ENCODE measurements at places on chromosomes 1 and 21. TPM values are rescaled to one million over a fixed set of nuclear protein-coding genes. Genes with fewer than 3 reads are reported as not detected.

Gene DMRTA2
- total RNA-seq: not detected

DNA sequence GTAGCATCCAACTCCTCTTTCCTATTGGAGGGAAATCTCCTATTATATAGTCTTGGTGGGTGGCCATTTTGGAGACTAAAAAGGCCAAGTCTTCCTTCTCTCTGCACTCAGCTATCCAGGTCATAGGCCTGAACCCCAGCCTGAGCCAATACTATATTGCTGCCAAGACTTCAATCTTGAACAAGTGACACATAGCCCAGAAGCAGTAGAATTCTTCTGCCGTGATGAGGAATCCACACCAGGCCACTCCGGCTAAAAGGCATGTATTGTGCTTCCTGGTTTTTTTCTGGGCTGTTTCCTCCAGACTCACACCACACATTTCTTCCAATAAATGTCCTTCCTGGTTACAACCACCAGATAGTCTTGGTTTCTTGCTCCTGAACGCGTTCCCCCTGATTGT is 43.0 kb downstream of the ATF3 start:
- DNase-seq: no peak

DNA sequence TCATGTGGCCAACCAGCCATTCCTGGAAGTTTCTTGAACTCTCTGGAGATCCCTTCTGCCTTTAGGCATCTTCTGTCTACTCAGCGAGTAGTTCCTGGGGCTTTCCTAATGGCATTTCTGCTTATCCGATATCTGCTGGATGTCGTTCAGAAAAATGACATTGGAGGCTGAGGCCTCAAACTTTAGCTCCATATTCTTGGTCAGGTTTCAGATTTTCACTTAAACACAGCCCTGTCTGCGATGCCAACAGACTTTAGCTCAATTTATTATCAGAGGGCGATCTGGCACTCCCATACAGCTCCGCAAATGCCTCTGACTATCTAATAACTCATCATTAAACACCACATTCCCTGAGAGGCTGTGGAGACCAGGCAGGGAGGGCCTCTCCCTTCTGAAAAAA is 46.3 kb upstream of the ETS2 start:
- DNase-seq: no peak

GRCh38 chr1:234665975-234666605 is 56.1 kb upstream of the IRF2BP2 start:
- no peak for DNase-seq

Gene KCNK2
- 12.5 TPM for total RNA-seq

Gene HTR6
- not detected for total RNA-seq

DNA sequence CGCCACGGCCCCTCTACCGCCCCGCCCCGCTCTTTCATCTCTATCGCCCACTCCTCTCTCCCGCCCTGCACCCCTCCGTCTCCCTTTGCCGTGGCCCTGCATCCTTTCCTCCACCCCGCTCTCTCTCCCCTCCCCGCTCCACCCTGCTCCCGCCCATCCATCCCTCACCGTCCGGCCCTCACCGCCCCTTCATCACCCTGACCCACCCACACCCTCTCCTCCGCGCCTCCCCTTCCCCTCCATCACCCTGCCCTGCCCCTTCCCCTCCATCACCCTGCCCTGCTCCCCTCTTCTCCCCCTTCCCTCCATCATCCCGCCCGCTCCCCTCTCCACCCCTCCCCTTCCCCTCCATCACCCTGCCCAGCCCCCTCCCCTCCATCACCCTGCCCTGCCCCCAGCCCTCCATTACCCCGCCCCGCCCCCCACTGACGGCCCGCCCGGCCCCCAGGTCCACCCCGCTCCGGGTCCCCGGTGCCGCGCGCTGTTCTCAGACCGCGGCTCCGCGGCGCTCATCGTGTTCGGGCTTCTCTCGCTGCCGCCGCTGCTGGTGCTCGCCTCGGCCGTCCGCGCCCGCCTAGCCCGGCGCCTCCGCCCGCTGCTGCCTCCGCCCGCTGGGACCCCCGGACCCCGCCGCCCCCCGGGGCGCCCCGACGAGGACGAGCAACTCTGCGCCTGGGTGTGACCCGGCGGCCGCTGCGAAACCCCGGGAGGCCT is 6.2 kb upstream of the ANKRD65 start:
- no peak for DNase-seq

DNA sequence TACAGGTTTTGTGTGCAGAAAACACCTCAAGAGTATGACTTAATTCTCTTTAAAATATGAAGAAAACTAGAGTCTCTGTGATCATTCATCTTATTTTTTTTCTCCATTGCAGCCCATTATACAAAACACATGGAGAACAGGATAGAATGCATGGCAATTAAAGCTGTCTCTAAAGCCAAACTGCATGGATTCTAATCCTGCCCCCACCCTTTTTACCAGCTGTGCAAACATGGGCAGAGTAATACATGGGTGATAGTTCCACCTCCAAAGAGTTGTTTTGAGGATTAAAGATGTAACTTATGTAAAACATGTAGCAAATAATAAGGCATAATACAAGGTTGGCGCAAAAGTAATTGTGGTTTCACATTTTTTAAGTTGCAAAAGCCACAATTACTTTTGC is 114.4 kb downstream of the CLEC20A start:
- no peak for DNase-seq

- no peak for DNase-seq
Observed at GRCh38 chr1:229822026-229822425, 196.0 kb downstream of the URB2 start.

GRCh38 chr21:32426592-32427051 is 14.1 kb downstream of the EVA1C start:
- no peak for DNase-seq

Gene SPRR2F
- total RNA-seq: not detected

- DNase-seq: no peak
Observed at GRCh38 chr1:85259912-85260274, 431 bp upstream of the C1orf52 start.

GRCh38 chr1:16129921-16130543 is 25.8 kb downstream of the EPHA2 start:
- DNase-seq: no peak

Gene USH2A
- total RNA-seq: under 0.01 TPM

Gene S100A16
- 45.5 TPM for total RNA-seq

GRCh38 chr21:33546086-33546485 is 3.2 kb downstream of the SON start:
- DNase-seq: no peak

GRCh38 chr1:100077531-100077930 is 55.2 kb downstream of the SASS6 start:
- DNase-seq: no peak

- DNase-seq: no peak
Observed at GRCh38 chr1:164801246-164801731, 242.3 kb downstream of the PBX1 start.

Gene JAM2
- total RNA-seq: 32.4 TPM

- DNase-seq: no peak
Observed at GRCh38 chr1:67072749-67073148, 18.8 kb upstream of the SLC35D1 start.

DNA sequence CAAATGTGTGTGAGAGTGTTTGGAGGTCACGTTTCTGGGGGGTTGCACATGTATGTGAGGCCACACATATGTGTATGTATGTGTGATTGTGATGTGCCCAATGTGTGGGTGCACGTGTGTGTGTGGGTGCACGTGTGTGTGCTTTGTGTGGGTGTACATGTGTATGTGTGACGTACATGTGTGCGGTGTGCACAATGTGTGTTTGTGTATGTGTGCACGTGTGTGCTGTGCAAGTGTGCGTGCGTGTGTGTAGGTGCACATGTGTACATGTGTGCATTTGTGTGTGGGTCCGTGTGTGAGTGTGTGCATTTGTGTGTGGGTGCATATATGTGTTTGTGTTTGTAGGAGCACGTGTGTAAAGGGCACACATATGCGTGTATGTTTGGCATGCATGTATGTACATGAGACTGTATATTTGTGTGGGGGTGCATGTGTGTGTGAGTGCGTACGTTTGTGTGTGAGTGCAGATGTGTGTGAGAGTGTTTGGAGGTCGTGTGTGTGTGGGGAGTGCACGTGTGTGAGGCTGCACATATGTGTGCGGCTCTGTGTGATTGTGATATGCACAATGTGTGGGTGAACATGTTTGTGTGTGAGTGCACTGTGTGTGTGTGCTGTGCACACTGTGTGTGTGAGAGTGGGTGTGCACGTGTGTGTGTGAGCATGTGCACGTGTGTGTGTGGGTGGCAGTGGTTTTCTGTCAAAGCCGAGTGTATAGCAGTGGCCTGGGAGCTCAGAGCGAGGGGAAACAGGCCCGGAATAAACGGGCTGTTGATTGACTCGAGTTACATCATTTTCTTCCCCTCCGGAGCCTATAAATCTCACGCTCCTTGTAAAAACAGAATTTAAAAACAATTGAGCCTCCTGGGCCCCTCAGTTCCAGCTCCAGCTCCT is 132.7 kb upstream of the ARHGEF16 start:
- DNase-seq: no peak

DNA sequence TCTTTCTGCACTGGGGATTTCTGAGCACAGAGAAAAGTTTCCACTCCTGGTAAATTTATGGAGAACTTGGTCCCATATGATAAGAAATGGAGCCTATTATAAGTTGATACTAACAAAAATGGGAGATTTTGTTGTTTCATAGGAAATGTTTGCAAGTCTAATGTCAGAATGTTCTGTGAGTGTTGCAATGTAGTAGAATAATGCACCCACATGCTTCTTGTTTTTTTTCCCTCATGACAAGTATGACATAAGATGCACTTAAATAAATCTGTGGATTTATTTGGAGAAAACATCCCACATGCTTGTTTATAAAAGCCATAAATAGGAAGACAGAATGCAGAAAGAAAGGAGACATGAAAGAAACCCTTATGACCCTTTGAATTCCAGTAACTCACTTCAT is 50.8 kb upstream of the KCNJ6 start:
- DNase-seq: no peak

- DNase-seq: no peak
Observed at GRCh38 chr1:237583270-237583669, 307.5 kb downstream of the ZP4 start.

Gene ARHGEF19
- total RNA-seq: 7.8 TPM

DNA sequence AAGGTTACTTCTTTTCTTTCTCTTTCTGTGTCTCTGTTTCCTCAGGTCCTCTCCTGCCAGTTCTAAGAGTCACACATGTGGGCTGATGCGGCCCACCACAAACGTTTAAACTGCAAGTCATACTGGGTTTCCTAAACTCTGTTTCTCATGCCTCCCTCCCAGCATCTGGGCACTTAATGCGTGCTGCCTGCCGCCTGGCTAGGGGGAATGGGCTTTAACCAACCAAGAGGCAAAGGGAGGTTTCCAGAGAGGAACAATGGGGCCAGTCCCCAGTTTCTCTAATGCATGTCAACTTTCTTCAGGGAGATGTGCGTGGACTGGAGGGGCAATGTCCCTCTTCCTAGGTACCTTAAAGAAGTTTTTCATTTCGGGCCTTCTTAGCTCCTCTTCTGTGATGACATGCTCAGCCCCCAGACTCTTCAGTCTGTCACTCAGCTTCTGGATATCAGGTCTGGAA is 19.9 kb upstream of the SRSF4 start:
- DNase-seq: no peak

- no peak for DNase-seq
Observed at GRCh38 chr1:40690771-40691537, 550 bp upstream of the NFYC start.

Gene RNF186
- total RNA-seq: not detected

- DNase-seq: no peak
Observed at GRCh38 chr1:40884055-40884795, 22.1 kb upstream of the CITED4 start.

DNA sequence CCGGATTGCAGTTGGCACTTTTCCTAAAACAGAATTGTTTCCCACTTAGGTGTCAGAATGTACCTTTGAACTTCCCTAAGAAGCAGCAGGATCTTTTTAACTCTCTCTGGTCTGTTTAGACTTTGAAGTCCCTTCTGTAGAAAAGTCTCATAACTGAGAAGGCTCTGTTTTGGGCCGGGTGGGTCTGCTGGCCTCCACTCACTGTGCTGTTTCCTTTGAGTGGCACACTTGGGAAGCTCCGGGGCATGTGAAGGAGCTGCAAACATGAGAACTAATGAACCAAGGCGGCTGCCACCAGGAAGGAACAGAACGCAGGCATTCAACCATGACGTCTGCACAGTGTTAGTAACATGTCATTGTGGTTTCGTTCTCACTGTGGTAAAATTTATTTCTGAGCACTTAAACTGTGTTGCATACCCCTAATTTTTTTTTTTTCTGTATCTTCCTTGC is 19.5 kb upstream of the NCMAP start:
- no peak for DNase-seq

- no peak for DNase-seq
Observed at GRCh38 chr21:33644383-33645074, 2.2 kb downstream of the ITSN1 start.

- DNase-seq: no peak
Observed at GRCh38 chr1:57411262-57411661, 12.6 kb downstream of the DAB1 start.

DNA sequence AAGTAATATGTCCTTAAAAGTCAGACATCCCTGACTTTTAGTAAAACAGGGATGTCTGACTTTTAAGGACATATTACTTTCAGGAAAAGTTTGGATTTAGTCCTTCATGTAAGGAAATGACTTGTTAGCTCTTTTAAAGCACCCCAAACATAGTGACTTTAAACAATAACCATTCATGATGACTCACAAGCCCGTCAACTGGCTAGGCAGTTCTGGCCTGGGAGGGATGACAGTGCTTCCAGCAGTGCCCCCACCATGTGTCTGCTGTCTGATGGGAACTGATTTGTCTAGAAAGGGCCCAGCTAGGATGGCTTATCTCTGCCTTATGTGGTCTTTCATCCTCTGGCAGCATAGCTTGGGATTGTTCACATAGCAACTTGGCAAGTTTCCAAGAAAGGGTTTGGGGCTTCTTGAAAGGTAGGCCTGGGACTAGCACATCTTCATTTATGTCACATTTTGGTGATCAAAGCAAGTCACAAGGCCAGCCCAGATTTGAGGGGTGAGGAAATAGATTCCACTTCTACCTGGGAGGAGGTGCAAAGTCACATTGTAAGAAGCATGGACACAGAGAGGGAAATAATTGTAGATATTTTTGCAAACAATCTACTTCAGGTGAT is 143.5 kb downstream of the C1orf94 start:
- no peak for DNase-seq

Gene CD160
- not detected for total RNA-seq

DNA sequence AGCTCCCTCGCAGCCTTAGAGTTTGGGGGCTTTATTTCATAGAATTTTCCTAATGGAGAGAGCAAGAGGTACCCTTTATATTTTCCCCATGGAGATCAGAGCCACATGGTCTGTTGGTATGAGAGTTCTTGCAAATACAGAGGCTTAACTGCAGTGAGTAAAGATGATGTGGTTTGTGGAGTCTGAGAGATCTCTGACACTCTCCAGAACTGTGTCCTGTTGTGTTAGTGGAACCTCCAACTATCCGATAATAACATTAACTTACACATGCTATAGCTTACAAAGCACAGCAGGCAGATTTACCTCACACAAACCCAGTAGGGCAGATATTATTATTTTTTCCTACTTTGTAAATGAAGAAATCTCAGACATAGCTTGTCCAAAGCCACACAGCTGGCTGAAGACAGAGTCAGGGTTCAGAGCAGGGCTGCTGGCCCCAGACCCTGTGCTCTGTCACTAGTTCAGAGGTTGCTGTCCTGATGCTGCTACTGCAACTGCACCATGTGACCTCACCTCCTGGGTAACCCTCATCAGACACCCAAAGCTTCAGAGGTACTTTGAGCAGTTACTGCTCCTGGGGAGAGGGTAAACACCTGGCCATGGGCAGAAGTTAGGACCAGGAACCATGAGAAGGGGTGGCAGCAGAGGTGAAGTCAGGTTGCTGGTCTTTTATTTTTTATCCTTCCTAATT is 384.8 kb upstream of the PROX1 start:
- DNase-seq: no peak

Measured in tibial nerve (tissue), 4 donors.